SIG-M5 (cell line): ENCODE measurements at places on chromosomes 3 and 15.
A peak's percentile ranks its signal among the peaks of the same experiment; 100 is the strongest.

DNA sequence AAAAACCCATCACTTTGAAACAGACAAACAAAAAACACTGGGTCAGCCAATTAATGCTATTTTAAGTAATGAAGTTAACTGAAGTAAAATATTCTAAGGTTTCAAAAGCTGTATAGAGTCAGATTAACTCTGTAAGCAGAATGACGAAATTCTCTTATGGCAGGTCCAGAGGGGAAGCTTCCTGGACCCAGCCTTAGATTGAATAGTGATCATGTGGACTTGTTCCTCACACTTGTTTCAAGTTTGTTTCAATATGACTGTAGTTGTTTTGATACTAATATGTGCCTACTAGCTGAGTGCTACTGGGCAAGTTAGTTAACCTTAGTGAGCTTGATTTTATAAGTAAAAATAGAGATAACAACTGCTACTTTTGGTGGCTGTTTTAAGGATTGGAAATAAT, 32.6 kb downstream of the PLS1 start:
- DNase-seq = peak; percentile 3

GRCh38 chr3:126991366-126992200, 8.7 kb downstream of the PLXNA1 start:
- no peak for DNase-seq

DNA sequence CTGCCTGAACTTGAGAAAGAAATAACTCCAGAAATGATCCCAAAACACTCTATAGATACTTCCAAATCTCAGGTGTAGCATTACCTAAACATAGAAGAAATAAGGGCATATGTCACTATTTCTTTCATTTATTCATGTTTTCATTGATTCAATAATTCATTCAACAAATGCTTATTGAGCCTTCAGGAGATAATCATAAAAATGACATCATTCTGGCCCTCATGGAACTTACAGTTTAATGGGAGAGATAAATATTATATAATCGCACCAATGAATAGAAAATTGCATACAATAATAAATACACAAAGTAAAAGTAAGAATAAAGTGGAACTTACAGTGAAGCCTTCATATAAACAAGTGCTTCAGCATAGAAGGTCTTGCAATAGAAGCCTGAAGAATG, 58.1 kb upstream of the NR2F2 start:
- DNase-seq = no peak

DNA sequence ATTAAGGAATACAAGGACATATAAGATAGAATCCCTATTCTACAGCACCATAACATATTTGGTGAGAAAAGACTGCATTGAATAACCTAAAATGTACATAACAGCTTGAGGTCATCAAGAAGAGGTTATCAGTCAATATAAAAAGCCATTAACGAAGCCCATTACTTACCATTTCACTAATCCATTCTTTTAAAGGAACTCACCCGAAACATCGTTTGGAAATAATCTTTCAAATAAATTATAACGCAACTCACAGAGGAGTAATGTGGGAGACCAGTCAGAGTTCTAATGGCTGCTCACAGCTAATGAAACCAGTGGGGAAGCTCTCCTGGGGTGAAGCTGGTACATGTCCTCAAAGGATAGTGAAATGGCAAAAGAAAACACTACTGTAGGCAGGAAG, 188.4 kb downstream of the TBC1D5 start:
- DNase-seq = no peak

GRCh38 chr3:141430316-141430715, 56.5 kb upstream of the RASA2 start:
- DNase-seq = no peak

DNA sequence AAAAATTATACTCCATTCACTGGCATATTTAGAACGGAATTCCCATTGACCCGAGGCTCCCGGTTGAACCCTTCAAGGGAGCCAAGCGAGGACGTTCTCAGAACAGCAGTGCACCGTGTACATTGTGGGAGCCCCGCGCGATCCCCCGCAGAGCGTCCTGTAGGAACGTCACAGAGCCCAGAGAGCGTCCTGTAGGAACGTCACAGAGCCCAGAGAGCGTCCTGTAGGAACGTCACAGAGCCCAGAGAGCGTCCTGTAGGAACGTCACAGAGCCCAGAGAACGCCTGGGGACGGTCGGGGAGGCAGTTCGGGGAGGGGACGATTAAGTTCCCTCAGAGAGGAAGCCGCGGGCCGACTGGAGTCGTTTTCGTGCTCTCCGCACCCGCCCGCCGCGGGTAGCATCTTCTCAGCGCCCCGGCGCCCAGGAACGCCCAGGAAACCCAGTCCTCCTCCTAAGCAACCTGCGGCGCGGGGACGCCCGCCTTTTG, 506 bp upstream of the ATP1B3 start:
- peak; percentile 63 for DNase-seq

DNA sequence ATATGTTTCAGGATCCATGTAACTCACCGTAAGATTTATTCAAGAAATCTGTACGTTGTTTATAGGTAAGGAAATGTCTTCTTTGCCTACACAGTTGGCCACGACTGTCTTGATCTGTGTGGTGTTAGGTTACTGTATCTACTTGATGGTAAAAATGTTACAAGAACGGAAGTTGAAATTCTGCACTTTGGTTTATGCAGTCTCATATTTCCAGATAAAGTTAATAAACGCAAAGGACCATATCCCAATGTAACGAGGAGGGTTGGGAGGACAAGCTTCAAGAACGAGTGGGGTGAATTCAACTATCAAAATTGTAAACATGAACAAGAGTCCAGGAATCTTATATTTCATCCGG, 1.0 kb downstream of the USF3 start:
- no peak for DNase-seq

GRCh38 chr3:37320276-37320675, 145.9 kb upstream of the LRRFIP2 start:
- DNase-seq = no peak

GRCh38 chr3:61975936-61976335, 397.4 kb downstream of the FEZF2 start:
- DNase-seq = no peak

- DNase-seq = no peak
Observed at GRCh38 chr3:21804330-21804729, 53.3 kb upstream of the ZNF385D start.

GRCh38 chr3:100902572-100902971, 90.6 kb downstream of the ABI3BP start:
- DNase-seq = no peak

- DNase-seq = no peak
Observed at GRCh38 chr3:32391643-32392535, at the start of gene CMTM7. CMTM7 (plus strand) TSS chr3:32391853; CDS start chr3:32391907, 54 bp downstream.

- DNase-seq = no peak
Observed at GRCh38 chr15:77632534-77633133, at the start of gene LINGO1. LINGO1 (minus strand) TSS chr15:77632912; CDS start chr15:77632315, 597 bp downstream.

GRCh38 chr3:6204891-6205290, 656.0 kb upstream of the GRM7 start:
- DNase-seq = no peak

DNA sequence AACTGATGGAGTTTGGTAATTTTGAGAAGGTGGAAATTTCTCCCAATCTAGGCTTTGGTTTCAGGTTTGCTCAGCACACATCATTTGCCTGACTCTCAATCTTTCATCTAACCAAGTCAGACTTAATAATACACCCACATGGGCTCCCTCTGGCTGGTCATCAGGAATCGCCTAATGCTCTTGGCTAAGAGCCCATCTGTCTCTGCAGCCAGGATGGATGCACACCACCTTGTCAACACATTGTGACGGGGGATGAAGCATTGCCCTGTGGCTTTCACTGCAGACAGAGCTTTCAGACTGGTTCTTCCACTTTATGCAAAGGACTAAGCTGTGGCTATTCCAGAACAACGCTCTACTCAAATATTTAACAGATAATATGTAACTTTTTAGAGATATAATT, 3.0 kb upstream of the HDGFL3 start:
- DNase-seq = no peak

DNA sequence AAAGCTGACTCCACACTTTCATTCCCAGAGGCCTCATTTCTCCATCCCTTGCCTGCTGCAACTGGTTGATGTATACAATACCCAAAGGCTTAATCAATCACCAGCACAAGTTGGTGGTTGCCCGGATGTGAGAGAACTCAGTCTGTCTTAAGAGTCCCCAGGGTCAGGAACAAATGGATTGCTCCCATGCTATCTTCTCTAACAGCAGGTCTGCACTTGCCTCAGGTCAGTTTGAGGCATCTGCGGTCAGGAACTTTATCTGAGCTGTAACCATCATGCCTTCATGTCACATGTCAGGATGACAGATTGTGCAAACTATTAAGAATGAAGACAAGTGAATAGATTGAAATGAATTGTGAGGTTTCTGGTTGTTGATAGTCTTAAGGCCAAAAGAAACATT, 56.1 kb downstream of the BFSP2 start:
- no peak for DNase-seq

DNA sequence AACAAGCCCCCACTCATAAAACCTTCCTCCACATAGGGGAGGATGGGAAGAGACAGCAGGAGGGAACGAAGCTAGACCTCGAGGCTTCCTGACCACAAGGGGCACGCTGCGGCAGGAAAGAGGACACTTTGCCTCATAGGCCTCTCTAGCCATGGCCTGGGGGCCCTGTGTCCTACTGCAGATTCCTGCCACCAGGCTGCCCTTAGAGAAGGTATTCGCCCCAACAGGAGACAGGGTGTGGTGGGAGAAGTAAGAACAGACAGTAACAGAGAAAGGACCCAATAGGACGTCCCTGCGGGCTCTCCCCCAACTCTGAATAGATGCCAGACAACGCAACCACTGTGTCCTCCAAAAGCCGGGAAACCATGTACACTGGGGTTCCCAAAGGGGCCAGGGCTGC, 36.8 kb downstream of the ADCY5 start:
- DNase-seq = no peak

DNA sequence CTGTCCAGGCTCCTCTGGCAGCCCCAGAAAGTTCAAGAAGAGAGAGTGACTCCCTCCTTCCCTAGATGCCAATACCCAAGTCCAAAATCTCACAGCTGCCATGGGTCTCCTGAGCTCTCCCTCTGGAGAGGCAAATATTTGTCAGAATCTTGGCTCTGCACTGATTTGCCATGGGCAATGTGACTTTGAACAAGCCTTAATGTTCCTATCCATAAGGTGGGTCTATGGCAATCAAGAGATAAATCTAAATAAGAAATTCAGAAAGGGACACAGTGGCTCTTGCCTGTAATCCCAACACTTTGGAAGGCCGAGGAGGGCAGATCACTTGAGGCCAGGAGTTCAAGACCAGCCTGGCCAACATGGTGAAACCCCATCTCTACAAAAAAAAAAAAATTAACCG, 12.4 kb upstream of the WNT7A start:
- DNase-seq = no peak

- no peak for DNase-seq
Observed at GRCh38 chr3:24149032-24149431, 203.9 kb downstream of the NR1D2 start.

GRCh38 chr3:196193736-196194541, 17.3 kb downstream of the ZDHHC19 start:
- DNase-seq = no peak

GRCh38 chr3:172914854-172915253, 164.3 kb downstream of the ECT2 start:
- DNase-seq = no peak

DNA sequence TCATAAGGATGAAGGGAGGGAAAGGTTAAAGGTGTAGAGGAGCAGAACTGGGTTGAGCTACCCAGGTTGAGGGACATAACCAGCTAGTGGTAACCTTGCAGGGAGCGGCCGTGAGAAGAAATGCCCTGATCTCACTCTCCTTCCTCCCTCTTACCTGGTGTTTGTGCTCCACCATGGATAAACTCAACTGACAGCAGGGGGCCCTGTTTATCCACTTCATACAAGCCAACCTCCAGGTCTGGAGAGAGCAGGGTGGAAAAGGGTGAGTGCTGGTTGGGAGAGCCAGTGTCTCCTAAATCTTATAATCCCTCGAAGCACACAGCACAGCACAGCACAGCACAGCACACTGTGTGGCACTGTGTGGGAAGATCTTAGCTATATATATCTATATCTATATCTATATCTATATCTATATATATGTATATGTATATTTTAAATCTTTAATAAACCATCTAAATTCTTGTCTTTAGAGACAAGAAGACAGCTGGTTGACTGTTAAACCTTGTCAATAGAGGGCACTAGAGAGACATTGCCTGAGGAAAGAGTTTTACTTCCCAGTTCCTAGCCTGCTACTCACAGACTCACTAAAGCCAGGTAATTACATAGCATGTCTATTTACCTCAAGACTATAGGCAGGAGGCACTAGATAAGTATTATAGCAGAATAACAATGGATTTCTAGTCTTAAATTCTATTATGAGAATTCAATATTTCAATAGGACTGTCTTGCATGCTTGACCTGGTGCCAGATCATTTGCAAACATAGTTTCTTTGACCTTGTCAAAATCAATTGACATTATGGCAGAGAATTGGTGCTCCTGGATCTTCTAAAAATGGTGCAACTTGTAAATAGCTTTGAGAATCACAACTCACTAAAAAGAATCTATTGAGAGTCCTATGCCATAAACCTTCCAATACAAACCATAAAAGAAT, 21.7 kb upstream of the FMN1 start:
- no peak for DNase-seq

GRCh38 chr15:69511015-69511414, 58.4 kb downstream of the RPLP1 start:
- DNase-seq = no peak

GRCh38 chr3:101261506-101261905, 58.9 kb downstream of the IMPG2 start:
- no peak for DNase-seq

DNA sequence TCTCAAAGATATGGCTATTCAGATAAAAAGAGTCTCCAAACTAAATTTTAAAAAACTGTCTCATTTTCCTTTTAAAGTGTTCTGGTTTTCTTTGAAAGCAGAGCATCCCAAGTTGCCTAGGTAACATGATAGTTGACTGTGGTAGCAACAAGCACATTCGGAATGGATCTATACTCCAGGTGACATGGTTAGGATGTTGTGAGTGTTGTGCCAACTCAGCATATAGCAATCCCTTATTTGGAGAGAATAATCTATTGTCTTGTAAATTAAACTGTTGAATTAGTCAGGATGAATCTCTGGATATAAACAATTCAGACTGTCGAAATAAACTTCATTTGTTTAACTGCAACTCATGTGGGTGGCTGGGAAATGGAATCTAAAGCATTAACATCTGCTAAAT, 418.6 kb downstream of the TUSC7 start:
- no peak for DNase-seq

DNA sequence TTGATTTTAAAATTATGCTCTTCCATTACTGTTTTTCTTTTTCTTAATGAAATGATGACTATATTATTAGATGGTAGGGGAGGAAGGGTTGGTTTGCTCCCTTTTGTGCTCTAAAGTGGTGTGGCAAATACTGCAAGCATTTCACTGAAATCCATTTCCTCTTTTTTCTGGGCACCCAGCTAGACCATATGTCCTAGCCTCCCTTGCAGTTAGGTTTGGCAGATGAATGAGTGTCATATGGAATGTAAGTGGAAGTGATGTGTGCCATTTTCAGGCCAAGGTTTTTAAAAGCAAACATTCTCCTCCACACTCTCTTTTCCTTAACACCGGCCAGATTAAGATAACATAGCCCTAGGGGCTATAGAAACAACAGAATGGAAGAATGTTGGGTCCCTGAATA, 363.0 kb downstream of the FGF12 start:
- DNase-seq = no peak
